ENCODE measurements at places on chromosomes 7 and 10. TPM values are rescaled to one million over a fixed set of nuclear protein-coding genes. Genes with fewer than 3 reads are reported as not detected.

ENTPD1 gene
- not detected for total RNA-seq

CCDC146 gene
- 0.48 TPM for total RNA-seq

WIPF3 gene
- 0.39 TPM for total RNA-seq

AMPH gene
- 0.10 TPM for total RNA-seq

EN2 gene
- 1.0 TPM for total RNA-seq

ADRB1 gene
- 1.4 TPM for total RNA-seq

AASS gene
- total RNA-seq, result 0.12 TPM

RSPH10B2 gene
- not detected for total RNA-seq

TAS2R3 gene
- total RNA-seq, result not detected

FANK1 gene
- 2.2 TPM for total RNA-seq

Data from A549 treated with Mapracorat at 1 μM for 4 hours (cell line).